Kidney tubule cell (primary cell): ENCODE measurements at places on chromosomes 2 and 18.

DNA sequence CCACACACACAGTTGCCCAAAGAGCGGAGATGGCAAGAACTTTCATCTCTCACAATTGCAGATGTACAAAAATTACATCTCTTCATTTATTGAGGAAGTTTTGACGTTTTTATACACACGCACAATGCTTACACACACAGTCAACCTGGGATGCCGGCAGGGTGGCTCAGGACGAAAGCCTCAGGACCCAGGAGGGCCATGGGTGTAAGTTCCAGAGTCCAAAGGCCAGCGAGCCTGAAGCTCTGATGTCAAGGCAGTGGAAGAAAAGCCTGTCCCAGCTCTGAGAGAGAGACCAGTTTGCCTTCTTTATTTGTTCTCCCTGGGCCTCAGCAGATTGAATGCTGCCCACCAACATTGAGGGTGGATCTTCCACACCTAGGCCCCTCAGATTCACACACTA is 10.1 kb downstream of the AMER3 start:
- no peak for DNase-seq

GRCh38 chr2:37825586-37825985 is 99.5 kb upstream of the RMDN2 start:
- DNase-seq: no peak

DNA sequence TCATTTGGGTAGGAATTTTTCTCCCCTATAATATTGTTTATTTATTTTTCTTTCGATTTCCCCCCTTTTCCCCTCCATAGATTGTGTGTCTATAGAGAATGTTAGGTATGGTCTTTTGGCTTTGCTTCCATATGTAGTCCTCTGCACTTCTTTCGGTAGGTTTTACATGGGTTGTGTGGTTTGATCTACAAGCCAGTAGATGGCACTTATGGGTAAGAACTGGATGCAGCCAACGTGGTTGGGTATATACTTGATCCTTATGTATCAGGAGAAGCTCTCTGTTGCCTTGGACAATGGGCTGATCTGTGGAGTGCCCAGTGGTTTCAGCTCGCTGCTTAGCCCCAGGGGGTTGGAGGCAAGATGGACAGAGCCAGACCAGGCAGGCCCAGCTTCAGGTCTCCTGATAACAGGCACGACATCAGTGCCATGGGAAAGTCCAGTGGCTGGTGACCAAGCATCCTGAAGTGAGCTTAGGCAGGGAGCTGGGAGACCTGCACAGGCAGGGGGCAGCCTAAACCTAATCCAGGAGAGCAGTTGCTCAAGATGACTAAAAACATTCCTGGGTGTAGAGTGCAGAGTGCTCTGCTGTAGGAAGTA is 488.3 kb downstream of the CCDC85A start:
- DNase-seq: no peak

- no peak for DNase-seq
Measured at GRCh38 chr18:46393961-46394360, 263.1 kb downstream of the LOXHD1 start.

DNA sequence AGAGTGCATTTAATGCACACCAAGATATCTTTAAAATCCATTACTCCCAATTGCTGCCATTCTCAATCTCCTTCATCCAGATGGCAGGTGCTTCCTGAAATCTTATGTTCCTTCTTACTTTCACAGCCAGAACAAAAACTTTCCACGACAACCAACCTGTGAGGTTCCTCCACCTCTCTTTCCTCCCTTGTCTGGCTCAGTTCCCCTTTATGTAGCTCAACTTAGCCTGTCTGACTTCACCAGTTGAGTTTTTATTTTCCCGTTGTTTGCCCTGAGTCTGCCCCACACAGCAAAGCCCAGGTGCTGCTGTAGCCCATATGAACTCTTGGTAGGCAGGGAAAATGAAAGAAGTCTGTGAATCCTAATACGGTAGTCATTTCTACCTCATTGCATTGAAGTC is 112.5 kb downstream of the MREG start:
- no peak for DNase-seq

- no peak for DNase-seq
Measured at GRCh38 chr18:919078-919477, 14.4 kb downstream of the ADCYAP1 start.

DNA sequence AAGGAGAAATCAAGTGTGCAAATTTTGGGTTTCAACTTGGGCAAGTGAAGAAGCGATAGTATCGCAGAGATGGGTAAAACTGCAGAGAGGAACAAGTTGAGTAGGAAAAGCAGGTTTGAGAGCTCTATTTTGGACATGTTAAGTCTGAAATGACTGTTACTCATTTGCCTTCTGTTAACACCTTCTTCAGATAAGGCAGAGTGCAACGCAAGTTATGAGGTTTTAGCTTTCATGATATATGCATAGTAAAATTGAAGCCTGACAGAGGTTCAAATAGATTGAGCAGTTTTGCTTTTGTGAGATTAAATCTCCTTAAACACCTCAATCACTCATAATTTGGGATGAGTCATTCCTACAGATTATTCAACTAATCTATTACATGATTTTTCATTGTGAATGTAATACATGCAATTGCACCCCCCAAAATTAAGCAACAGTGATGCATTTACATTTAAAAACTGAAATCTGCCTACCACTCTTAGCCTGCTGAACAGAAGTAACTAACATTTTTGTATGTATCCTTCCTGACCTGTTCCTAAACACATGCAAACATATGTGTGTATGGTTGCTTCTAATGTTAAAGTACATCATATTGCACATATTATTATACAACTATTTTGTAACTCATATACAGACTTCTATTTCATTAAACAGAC is 575.4 kb downstream of the ARHGAP15 start:
- DNase-seq: no peak

GRCh38 chr2:127408004-127408806 is 10.0 kb upstream of the PROC start:
- DNase-seq: peak; percentile 94

DNA sequence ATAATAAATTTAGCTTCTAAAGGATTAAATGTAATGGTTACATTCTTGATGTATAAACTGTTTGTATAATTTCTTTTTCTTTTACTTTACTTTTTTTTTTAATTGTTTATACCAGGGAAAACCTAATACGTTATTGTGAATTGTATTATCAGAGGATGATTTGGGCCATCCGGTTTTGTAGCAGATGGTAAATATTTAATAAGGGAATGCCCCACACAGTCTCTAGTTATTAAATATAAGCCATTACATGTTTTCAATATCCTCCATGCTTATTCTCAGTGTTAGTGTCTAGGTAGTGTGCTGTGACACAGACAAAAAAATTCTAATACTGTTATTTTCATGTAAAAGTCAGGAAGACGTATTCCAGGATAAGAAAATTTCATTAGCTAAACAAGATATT is 553.9 kb downstream of the ZNF804A start:
- no peak for DNase-seq

- DNase-seq: no peak
Measured at GRCh38 chr2:47662552-47662951, 120.4 kb upstream of the MSH6 start.

- DNase-seq: no peak
Measured at GRCh38 chr2:81097361-81097760, 792.8 kb upstream of the LRRTM1 start.

DNA sequence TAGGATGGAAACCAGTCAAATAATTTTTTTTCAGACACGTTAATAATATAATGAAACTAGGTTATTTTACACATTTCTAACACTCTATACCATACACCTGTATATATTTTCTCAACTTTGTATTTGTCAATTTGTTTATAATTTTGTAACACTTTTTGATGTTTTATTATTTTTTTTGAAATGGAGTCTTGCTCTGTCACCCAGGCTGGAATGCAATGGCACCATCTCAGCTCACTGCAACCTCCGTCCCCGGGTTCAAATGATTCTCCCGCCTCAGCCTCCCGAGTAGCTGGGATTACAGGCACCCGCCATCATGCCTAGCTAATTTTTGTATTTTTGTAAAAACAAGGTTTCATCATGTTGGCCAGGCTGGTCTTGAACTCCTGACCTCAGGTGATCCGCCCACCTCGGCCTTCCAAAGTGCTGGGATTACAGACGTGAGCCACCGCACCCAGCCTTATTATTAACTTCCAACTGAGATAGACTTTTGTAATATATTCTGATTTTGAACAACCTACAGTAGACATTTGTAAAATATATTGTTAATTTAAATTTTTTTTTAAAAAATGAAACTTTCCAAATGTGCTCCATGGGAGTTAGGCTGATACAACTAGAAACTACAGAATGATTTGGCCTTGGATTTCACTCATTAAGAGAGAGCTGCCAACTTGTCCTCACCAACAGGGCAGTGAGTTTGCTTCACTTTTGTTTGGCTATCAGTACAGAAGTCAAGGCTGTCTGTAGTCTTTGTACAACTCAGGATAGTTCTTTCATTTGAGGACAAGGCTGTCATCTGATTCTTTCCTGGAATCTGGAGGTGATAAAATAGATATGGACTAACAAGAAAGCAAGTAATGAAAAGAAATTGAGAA is 33.9 kb upstream of the COBLL1 start:
- no peak for DNase-seq

- no peak for DNase-seq
Measured at GRCh38 chr2:68009526-68009925, 53.3 kb downstream of the C1D start.

DNA sequence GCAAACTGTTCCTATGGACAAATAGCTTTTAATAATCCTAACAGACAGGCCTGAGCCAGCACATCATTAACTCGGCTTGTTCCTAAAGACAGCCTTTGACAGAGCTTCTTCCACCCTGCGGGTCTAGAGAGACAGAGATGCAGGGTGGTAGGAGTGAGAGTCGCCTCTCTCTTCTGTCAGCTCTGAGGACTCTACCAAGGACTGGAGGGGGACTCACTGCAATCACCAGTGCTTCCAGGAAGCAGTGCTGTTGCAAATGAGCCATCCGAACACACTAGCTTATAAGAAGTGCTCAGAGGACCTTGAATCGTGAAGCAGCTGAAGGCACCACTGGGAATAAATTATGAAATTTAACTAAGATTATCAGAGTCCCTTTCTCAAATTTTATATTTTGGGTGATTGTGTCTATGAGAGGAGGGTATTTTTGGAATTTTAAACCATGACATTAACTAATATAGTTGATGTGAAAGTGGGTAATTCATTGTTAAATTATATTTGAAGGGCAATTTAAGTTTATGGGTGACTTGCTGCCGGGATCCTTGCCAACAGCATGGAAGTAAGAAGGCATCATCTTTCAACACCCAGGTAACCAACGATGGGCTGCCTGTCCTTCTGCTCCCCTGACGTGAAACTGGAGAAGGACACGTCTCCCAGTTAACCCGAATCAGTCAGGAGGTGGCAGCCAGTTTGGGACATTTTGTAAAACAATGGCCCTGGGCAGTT is 43.6 kb upstream of the PXDN start:
- no peak for DNase-seq

DNA sequence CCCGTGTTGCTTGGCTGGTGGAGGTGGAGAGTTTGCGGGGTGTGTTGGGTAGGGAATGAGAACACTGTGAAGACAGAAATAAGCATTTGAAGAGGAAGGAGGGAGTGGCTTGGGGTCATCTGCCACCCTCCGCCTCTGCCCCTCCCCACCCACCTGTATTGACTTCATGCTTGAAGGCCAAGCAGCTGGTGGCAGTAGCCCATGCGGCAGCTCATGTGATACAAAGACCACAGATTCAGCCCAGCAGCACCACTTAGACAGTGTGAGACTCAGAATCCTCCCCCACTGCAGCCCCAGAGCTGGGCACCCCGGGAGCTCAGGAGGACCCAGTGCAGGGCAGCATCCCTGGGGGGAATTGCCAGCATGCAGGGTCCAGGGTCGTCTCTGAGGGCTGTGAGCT is 15.4 kb downstream of the NPPC start:
- DNase-seq: no peak

GRCh38 chr18:32042337-32042736 is 23.7 kb downstream of the RNF125 start:
- no peak for DNase-seq

GRCh38 chr2:158412206-158412605 is 44.3 kb downstream of the CCDC148 start:
- peak; percentile 80 for DNase-seq

DNA sequence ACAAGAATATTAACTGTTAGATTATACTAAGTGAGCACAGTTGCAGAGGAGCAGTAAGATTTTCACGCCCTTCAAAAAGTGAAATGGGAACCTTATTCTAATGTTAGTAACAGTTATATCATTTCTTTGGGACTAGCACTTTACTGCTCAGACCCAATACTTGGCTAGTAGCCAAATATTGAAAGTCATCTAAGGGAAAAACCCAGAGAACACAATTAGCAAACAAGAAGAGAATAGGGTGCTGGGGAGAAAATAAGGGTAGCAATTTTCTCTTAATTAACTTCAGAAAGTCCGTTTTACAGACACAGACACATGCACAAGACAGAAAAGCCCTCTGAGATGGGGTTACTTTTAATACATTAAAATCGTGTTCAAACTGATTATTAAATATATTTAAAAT is 71.8 kb downstream of the ID2 start:
- DNase-seq: no peak

DNA sequence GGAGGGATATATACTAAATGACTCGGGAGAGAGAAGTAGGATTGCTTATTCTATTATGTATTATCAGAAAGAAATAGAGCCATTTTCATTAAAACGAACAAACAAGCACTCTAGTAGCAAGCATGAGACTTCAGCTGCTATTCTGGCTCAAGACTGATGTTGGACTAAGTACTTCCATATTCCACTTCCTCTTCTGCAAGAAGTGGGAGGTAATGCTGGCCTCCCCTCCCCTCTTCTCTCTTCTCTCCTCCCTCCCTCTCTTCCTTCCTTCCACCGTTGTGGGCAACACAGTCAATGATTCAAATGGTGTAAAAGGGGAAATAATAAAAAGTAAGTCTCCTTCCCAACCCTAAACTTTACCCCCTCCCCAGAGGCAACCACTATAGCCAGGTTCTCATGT is 62.6 kb downstream of the EMX1 start:
- DNase-seq: peak; percentile 3

DNA sequence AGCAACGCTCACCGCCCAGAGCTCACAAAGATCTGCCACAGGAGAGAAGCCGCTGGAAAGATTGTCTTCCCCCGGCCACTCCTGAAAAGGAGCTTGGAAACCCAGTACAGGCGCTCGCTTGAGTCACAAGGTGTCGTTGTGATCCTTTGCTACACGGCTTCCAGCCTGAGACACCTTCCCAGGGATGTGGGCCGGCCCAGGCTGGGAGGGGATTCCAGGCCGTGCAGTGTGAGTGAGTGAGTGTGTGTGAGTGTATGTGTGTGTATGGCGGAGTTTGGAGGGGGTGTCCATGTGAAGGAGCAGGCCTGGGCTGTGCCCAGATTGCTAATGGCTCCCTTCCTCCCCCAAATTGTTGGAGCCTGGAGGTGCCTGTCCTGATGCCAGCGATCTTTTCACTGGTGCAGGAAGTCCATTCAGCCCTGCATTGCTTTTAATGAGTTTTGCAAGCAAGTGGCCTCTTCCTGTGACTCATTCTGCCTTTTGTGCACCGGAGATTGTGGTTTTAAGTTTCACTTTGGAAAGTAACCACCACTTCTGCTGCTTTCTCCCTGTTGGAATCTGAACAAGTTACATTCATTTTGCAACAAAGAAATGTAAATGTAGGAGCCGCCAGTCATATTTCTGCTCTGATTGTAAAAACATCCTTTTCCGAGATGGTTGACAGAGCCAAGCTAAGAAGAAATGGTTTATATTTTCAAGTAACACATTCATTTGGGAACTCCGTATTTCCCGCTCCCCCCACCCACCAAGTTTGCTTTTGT is 83.7 kb downstream of the LPIN1 start:
- peak; percentile 96 for DNase-seq

- DNase-seq: no peak
Measured at GRCh38 chr2:162838136-162838497, 450 bp downstream of the KCNH7 start.
